ENCODE measurements at places on chromosomes 4 and X.

GRCh38 chr4:185003596-185004351, 14.5 kb upstream of the HELT start:
- no peak for DNase-seq

DNA sequence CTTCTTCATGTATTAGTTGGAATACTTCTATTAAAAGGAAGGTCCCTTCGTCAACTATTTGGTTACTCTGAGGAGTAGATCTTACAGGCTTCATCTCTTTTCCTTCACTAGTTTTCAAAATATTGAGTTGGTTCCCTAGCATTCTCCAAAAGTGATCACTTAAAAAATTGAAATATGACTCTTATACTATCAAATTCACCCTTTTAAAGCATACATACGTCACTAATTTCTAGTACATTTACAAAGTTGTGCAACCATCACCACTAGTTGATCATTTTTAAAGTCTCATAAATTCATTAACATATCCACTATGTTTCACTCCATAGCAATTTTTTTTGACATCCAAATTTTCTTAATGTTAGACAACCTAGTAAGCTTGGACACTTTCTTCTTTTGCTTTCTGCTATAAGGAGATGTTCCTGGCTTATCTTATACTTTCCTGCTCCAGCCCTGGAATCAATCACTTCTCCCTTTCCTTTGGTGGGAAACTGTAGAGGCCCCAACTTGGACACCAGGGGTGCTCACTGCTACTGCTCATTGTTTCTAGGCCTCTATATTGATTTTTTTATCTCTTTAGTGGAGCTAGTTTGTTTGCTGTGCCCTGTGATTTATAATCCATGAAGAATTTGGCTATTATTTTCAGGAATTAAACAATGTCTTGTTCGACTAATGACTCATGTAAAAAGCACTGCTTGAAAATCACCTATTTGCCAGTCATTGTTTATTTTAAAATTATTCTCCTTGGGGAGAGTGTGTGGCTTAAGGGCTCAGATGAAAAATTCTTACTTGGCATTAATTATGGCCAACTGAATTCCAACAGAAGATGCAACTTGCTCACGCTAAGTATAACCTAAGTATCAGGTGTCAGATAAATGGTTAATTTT, 4.0 kb upstream of the ZFX start:
- DNase-seq, result no peak

DNA sequence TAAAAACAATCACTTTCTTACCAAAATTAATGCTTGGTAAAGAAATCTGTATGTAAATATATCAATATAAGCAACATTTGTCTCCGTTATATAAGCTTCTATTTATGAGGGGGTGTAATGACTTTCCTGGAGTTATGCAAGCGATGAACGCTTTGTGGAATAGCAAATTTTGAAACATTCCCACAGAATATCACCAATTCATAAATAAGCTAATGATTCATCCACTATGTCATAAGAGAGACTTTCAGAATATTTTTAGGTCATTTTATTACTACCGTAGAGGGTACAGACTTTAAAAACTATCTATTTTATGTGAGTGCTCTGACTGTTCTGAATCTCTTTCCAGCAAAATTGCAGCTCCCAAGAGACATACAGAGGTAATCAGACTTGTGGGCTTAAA, 179.5 kb upstream of the FTHL17 start:
- DNase-seq, result no peak

GRCh38 chr4:162912482-162912881, 254.2 kb downstream of the NAF1 start:
- DNase-seq, result no peak

GRCh38 chrX:68894142-68894512, 65.3 kb downstream of the EFNB1 start:
- no peak for DNase-seq

- no peak for DNase-seq
Measured at GRCh38 chrX:331151-331824, 12.7 kb upstream of the GTPBP6 start.

DNA sequence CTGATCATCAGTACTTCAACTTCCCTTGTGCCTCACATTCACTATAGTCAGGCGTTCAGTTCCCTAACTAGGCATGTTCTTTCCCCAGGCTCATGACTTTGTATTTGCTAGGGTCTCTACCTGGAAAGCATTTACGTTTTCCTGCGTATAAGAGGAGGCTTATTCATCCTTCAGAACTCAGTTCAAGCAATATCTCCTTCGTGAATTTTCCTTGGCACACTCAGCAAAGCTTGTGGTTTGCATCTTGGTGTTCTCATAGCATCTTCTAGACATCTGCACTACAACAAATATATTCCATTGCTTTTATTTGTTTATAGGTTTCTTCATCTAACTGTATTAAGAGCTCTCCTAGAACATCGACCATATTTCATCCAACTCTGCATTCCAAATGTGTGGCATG, 2.6 kb downstream of the CXCL6 start:
- no peak for DNase-seq

- peak; percentile 13 for DNase-seq
Measured at GRCh38 chr4:107719207-107719921, 670 bp downstream of the PAPSS1 start.

GRCh38 chrX:103789004-103789403, 12.4 kb downstream of the PLP1 start:
- DNase-seq, result no peak

DNA sequence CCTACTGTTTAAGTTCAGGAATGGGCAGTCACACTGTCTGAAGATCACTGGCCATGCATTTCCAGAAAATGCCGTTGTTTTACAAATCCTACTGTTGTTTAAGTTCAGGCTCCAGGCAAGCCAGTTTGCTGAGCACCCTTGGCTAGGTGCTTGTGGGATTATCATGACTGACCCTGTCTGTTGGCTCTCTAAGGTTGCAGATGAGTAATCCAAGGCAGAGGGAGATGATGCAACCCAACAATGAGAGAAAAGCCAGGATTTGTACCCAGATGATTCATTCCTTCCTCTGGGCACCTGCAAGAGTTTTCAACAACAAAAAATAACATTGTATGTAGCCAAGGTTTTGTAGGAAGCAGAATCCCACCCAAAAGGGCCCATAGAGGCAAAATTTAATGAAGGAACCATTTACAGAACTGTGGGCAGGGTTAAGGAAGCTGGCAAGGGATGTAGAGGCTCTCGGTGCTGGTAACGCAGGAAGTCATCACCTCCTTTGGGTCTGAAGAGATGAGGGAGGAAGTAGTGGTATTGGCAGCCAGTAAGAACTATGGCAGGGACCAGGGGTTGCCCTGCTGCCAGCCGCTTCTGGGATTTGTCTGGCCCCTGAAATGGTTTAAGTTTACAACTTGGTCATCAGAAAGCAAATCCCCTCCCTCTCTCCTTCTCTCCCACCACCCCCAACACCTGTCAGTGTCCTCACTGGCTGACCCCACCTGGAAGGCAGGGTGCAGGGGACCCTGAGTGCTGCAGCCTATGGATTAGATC, 54.8 kb downstream of the MSX1 start:
- no peak for DNase-seq

GRCh38 chr4:17027495-17027894, 129.1 kb upstream of the LDB2 start:
- no peak for DNase-seq

GRCh38 chrX:10102046-10102704, 54.6 kb upstream of the CLCN4 start:
- no peak for DNase-seq

DNA sequence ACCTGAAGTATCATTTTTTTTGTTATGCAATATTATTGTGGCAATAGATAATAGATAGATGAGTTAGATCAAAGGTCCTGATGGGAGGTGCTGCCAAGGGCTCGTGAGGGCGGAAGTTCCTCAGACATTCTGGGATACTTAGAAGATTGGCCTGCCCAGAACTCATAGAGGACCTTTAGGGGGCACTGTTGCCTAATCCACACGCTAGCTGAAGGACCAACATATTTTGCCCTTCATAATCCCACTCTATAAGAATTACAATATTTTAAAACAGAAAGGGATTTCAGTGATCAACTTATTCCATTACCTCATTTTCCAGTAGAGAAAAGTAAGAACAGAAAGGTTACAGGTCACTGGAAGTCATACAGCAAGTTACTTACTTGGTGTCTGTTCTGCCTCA, 22.9 kb upstream of the COX7B2 start:
- DNase-seq, result no peak

DNA sequence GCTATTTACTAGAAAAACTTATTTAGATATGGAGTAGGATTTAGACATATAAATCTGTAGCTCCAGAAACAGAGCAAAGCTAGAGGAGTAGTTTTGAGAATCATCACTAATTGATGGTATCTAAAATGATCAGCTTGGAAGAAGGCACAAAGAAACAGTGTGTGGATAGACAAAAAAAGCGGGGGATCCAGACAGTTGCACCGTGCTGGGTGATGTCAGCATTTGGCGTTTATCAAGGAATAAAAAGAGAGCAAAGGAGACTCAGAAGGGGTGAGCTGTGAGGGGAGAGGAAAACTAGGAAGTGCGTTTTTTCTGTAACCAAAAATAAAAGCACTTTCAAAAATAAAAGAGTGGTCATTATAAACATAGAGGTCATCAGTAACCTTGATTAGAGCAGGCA, 90.5 kb upstream of the GPRIN3 start:
- DNase-seq, result no peak

- no peak for DNase-seq
Measured at GRCh38 chr4:103197765-103198110, 405 bp downstream of the CENPE start.

- no peak for DNase-seq
Measured at GRCh38 chr4:2804973-2805501, 12.2 kb downstream of the SH3BP2 start.

- DNase-seq, result no peak
Measured at GRCh38 chrX:129718676-129719075, 20.1 kb upstream of the XPNPEP2 start.

GRCh38 chrX:149004936-149005335, 500.2 kb downstream of the IDS start:
- DNase-seq, result no peak

- DNase-seq, result no peak
Measured at GRCh38 chr4:38062776-38063097, 102.5 kb downstream of the PTTG2 start.

DNA sequence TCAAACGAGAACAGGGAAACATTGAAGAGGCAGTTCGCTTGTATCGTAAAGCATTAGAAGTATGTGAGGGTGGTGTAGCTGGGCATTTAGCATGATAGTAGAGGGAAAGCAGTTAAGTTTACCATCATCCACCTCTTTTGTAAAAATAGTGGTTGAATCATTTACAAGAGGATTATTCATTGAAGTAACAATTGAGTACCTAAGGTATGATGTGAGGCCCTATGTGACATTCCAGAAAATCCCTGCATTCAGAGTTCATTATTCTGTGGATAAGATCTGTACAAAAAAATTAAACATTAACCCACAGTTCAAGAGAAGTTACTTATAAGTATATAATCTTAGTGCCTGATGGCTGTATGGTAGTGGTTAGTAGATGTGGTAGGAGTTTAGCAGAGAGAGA, 22.2 kb upstream of the GCNA start:
- no peak for DNase-seq

GRCh38 chr4:169084954-169085353, 74.9 kb upstream of the CBR4 start:
- no peak for DNase-seq

DNA sequence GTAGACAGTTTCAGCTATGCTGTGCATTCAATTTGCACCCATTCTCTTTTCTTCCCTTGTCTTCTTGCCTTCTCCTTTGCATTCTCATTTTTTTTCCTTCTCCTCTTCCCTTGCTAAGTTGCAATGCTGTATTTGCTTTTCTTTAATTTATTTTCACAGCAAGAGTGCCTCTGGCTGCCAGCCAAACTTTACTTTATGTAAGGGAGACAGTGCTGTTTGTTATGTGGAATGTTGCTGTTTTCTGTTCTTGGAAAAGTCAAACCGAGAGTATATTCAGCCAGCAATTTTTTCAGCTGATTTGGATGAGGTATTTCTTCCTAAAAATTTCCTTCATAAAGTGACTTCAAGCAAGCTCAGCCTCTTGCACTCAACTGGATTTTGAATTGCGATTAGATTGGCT, 1293.4 kb downstream of the ARAP2 start:
- no peak for DNase-seq

DNA sequence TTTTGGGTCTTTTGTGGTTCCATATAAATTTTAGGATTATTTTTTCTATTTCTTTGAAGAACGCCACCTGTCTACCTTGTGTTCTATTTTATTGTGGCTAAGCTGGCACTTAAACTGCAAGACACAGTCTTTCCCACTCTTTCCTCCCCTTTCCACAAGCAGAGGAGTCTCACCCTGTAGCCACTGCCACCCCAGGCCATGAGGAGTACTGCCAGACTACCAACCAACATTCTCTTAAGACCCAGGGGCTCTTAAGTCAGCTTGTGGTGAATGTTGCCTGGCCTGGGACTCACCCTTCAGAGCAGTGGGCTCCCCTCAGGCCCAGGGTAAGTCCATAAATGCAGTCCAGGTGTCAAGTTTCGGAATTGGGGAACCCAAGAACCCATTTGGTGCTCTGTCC, 58.0 kb upstream of the FMR1 start:
- DNase-seq, result no peak

DNA sequence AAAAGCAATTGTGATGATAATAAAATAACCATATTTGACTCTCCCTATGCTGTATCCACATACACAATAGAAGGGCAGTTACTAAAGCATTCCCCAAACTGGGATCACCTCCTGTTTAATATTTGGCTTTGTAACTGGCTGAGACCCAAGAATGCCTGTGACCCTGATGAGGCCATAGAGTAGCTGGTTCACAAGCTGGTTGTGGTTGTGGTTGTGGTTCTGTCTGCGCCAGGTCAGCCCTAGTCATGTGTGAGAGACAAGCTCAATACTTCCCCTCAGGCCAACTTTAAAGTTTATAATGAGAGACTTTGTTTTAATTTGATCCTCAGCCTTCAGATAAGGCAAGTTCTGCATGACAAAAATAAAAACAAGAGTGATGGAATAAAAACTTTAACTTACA, 209.9 kb downstream of the PARM1 start:
- no peak for DNase-seq

GRCh38 chr4:38382520-38382919, 281.5 kb upstream of the KLF3 start:
- no peak for DNase-seq

GRCh38 chrX:15416133-15416993, 32.1 kb upstream of the VEGFD start:
- no peak for DNase-seq

DNA sequence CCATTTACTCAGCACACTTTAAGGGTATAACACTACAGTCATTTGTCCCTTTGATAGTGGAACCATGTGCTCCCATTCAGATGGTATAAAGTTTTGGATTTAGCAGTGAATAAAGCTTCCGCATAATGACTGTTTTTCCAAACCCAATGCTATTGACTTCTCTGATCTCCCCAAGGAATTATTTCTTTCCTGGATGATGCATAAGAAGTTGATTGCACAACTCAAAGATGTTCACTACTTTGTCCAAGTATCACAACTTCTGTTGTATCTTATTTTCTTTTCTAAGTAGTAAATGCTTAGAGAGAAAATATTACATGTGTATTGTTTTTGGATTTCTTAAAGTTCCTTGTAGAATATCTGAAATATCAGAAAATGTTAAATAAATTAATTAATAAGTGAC, 300.2 kb downstream of the GPM6A start:
- DNase-seq, result no peak

DNA sequence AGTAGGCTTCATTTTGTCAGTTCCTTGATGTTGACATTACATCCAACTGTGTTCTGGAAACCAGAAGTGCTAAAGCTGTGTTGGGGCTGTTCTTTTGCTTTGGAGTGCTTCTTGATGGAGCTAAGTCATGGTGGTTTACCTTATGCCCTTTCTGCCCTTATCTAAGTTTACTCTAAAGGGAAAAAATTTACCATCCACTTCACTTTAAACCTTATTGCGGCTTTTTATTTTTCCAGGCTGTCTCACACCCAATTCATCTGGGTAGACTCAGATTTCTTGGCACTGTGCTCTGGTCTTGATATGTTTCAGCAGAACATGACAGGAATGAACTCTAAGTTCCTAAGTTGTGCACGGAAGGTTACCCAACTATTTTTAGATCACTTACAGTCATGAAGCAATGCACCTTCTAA, 104.7 kb upstream of the TTC29 start:
- DNase-seq, result no peak
